Stimulated activated CD8-positive, alpha-beta memory T cell treated with anti-CD3 and anti-CD28 coated beads, Interleukin-12 subunit alpha, Interleukin-12 subunit beta, amount 100 ng/mL, for 4 hours (primary cell): ENCODE measurements at places on chromosomes 4 and X.

DNA sequence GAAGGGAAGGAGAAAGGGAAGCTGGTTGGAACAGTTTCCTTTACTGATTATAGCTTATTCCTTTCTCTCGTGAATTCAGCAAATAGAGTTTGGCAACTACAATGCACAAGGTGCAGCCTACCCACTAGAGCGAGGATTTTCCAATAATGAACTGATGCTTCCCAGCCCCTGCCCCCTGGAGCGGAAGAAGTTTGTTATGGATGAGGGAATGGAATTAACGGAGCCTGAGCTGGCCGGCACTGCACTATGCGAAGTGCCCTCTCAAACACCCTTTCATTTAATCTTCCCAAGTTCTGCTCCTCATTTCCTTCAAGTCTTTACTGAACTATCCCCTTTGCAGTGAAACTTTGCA is 42.5 kb upstream of the CBR4 start:
- no peak for DNase-seq

DNA sequence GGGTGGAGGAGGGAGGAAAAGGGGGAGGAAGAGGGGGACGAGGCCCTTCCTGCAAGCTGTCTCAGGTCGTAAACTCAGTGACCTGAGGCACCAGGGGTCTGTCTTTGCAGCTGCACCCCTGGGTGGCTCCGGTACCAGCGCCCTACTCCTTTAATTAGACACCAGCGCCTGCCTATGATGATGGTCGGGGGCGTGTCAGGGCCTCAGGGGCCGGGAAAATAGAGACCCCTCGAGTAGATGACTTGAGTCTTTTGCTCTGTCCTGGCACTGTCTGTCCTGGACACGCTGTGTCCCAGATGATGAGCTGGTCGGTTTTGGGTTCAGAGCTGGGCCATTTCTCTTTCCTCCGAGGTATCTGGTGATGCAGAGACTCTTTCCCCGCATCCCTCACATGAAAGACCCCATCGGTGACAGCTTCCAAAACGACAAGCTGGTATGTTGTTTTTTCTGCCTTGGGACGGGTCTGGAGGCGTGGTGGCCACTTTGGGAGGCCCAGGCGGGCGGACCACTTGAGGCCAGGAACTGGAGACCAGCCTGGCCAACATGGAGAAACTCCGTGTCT is 11.2 kb downstream of the SLC25A6 start:
- DNase-seq, result no peak

- no peak for DNase-seq
Observed at GRCh38 chrX:1165535-1166196, 46.8 kb downstream of the CRLF2 start.

- DNase-seq, result peak; percentile 2
Observed at GRCh38 chr4:47926667-47927258, 12.4 kb upstream of the NFXL1 start.

GRCh38 chr4:19512086-19512485 is 739.6 kb upstream of the SLIT2 start:
- DNase-seq, result no peak

DNA sequence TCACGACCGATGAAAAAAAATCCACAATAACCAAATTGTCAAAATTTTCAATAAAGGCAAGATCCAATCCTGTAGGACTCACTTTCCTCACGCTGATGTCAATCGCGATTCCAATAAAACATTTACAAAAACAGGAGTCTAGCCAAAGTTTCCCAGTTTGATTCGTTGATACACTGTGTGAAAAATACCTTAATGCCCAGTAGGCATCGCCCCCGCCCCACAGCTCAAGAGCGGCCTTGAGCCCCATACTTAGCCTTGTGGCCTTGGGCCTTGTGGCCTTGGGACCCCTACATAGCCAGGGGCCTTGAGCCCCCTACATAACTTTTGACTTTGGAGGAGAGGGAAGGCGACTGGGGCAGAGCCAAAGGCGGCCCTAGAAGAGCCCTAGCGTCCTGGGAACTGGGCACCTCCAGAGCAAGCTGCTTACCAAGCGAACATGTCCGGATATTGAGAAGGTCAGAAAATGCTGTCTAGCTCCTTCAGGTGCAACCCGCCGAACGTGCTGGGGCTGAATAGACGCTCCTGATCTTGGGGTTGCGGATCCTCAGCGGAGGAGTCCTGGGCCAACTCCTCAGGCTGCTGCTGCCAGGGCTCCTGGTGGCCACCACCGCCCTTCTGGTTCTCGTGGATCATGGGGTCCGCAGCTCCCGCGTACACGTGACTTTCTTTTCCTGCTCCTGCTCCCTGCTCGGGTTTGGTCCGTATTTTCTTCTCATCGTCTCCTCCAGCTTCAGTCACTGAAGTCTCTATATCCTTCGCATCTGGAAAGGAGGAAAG is 62.9 kb downstream of the RHOXF2B start:
- no peak for DNase-seq

DNA sequence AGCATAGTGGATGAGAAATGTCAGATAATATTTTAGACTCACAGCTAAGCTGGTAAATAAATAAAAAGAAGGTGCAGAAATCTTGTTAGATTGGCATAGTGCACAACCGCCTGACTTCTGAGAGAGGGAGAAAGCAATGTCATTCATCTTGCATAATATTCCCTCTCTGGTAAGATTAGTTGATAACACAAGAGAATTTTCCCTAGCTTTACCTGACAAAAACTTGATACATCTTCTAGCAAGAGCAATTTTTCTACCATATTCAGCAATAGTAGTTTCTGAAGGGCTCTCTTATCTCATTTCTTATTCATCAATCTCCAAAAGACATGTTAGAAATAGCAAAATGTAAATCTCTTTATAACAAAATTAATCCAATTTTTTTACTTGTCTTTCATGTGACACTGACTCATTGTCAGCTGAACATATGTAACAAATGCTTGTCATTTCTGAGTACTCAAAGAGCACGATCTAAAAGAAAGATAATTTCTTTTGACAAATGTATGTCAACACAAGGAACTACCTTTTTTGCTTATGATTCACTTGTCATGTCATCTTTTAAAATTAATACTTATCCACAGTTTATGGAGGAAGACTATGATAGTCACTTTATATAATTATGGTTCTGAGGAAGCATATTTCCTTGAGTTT is 240.0 kb downstream of the ARAP2 start:
- DNase-seq, result no peak

DNA sequence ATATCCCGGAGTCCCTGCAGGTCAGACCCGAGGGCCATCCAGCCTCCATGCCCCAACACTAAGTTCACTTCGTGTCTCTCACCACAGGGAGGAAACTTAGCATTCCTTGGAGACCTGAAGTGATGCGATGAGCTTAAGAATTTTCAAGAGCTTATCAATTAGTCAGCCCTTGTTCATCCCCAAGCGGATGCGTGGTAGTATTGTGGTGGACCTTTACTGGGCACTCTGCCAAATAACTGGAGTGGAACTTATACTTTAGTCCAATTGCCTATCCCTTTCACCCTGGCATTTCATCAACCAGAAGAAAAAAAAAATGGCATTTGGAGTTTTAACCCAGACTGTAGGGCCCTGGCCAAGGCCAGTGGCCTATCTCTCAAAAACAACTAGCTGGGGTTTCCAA is 137.1 kb downstream of the RELL1 start:
- DNase-seq, result no peak

GRCh38 chr4:101289306-101289705 is 58.0 kb downstream of the PPP3CA start:
- no peak for DNase-seq

DNA sequence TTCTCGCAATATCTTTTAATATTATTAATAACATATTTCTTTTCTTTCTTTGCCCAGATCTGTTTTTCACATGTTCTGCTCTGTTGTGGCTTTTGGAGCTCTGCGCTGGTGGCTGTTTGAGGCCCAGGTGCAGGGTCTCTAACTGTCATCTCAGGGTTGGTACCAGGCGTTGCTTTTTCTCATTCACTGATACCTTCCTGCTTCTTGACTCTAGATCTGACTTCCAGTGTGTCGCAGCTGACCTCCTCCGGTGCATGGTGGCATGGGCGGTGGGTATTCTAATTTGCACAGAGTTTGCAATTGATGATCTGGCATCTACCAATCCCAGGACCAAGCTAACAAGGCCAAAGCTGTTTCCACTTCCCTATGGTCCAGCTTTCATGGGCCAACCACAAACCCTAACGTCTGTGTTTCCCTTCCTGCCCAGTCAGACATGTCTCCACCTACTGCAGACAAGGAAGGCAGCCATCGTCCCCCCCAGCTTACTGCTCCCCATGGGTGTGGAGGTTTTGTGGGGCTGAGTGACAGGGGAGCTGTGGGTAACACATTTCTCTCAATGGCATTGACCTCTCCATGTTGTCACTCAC is 25.2 kb downstream of the LETM1 start:
- no peak for DNase-seq

DNA sequence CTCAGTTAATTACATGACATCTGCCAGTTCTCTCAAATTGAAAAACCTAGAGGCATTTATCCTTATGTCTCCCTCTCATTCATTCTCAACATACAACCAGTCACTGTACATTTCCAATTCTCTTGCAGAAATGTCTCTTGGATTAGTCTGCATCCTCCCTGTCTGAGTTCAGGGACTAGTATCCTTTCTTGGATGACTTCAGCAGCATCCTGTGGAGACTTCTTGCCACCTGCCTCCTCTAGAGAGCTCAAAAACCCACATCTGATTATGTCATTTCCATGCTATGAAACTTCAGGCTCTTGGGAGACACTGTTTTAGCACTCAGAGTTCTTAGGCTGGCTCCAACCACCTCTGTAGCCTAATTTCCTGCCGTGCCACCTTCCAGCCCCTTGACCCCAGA is 515.1 kb upstream of the DIPK2B start:
- DNase-seq, result no peak

DNA sequence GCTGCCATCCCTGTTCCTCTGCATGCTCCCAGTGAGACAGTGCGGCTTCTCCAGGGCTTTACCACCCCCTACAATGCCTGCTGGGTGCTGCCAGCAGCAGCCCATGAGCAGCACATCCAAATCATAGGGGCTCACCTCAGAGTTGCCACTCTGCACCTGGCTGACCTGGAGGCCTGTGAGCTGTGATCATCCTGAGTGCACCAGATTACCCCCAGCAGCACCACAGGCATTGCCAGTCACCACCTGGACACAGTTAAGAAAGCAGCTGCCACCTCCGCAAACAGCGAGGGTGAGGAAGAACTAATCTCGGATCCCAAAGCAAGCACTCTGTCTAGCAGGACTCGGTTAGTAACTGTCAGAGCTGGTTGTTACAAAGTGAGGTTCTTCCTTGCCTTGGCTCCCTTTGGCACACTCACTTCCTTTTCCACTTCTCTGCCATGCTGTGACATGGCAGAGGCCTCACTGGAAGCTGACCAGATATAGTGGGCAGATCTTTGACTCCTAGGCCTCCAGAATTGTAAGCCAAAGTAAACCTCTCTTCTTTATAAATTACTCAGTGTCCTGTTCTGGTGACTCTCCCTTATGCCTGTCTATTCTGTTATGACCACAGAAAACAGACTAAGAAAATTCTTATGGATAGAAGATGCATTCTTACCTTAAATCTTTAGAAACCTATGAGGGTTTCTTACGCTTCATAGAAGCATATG is 25.2 kb downstream of the LRIT3 start:
- no peak for DNase-seq

GRCh38 chrX:155888139-155888538 is 7.0 kb downstream of the VAMP7 start:
- DNase-seq, result no peak

- DNase-seq, result no peak
Observed at GRCh38 chrX:153989973-153990655, 17.6 kb downstream of the TMEM187 start.

DNA sequence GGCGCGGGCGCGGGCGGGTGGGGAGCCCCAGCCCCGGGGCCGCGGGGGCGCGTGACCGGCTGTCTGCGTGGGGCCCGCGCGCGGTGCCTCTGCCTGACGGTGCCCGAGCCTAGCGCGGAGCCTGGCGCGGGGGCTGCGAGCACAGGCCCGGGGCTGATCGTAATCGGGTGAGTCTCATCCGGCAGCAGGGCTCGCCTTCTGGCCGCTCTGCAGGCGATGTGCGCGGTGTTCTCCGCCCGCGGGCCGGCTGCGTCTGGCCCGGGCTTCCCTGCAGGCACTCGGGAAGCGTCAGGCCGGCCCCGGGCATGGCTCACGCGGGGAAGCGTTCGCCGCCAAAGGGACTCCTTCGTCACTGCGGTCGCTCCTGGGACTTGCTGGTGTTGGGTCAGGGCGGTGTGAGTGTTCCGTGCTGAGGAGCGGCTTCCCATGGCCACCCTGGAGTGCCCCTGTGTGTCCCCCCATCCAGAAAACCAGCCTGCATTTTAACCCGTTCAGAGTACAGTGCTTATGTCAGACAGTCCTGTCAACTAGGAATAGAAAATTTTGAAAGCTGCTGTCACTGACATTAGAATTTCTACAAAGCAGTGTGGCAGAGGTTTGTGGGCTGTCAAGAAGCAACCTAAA is 40.6 kb downstream of the FAM149A start:
- no peak for DNase-seq

- DNase-seq, result no peak
Observed at GRCh38 chr4:140110542-140111215, 43.3 kb downstream of the MAML3 start.

DNA sequence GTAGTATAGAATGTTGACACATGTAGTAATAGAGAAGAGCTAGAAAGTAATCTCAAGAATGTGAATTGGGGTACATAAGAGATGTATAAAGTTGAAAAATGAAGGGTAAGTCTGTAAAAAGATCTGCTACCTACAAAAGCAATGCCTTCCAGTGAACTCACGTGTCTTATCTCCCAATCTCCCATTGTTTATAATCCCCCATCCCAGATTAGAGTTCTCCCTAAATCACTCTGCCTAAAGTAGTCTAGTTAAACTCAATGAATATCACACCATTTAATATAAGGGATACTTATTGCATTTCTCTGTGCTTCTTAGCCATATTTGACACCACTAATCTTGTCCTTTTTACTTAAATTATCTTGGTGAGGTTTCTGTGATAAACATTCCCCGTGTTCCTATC is 6.6 kb downstream of the TECRL start:
- DNase-seq, result no peak

DNA sequence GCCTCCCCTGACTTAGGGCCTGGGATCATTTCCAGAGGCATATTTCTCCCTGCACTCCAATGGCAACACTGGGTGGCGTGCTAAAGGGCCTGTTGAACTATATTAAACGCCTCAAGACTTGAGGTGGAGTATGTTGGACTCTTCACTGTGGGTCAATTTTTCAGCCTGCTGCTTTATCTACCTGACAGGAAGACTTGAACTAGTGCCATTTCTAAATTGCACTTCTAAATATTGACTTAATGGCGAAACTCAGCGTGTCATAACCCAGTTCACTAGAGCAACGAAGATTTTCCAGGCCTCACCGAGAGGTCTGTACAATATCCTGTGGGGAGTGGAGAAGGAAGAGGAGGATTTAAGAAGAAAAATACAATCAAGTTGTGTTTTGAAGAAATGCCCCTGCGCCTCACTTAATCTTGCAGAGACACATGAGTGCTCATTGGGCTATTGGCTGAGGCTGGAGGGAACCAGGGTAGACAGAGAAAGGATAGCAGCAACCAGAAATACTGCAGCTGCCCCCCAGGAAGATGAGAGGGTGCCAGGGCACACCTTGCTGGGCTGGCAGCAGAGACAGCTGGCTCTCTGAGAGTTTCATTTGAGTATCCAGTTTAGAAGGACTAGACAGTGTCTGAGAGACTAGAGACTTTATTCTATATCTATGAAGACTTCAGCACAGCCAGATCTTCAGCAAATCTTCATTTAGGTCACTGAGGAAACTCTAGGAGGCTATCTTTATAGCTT is 67.4 kb downstream of the ENPP6 start:
- no peak for DNase-seq
